ENCODE measurements at places on chromosomes 11 and 22. TPM values are rescaled to one million over a fixed set of nuclear protein-coding genes. Genes with fewer than 3 reads are reported as not detected.

DNA sequence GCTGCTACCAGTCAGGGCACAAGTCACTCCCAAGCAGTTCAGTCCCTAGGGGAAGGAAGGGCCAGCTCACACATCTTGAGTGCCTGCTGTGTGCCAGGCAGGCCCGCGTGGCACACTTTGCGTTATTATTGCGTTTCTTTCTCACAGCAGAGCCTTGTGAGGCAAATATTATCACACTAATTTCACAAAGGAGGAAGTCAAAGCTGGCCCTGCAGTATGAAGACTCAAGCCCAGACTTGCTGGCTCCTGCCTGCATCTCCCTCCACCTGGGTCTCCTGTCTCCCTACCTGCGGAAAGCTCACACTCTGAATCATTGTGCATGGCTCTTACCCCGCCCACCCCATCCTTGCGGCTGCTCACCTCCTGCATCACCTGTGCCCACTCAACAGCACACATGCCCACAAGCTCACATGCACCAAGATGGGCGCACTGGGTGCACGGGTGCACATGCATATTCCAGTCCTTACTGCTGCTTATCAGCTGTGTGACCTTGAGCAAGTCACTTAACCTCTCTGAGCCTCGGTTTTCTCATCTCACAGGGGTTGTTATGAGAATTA, 31.7 kb upstream of the P2RY2 start:
- no peak overlapping the region for H3K4me3 ChIP-seq
- H3K36me3 ChIP-seq = no peaks in the 10 kb centered on the region
- no peaks in the 10 kb centered on the region for H3K4me1 ChIP-seq
- H3K27ac ChIP-seq = no peak overlapping the region
- no peaks in the 10 kb centered on the region for H3K27me3 ChIP-seq

DNA sequence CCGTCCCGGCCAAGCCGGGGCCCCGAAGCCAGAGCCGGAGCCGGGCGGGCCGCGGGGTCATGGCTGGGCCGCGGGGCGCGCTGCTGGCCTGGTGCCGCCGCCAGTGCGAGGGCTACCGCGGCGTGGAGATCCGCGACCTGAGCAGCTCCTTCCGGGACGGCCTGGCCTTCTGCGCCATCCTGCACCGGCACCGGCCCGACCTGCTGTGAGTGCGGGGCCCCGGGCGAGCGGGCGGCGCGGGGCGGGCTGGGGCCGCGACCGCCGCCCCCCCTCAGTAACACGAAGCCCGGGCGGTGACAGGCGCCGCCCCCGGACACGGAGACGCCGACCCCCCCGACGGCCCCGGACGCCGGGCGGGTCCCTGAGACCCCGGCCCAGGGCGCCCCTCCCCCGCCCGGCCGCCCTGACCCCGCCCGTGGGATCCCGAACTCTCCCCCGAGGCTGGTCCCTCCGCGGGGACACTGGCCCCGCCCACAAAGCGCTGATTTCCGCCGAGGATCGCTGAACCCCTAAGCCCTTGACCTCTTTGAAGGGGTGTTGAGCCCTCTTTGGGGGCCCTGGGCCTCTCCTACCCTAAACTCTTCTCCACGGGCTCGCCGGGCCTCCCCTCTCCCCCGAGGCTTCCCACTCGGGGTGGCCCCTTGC, 389 bp downstream of the MICALL1 start:
- H3K27ac ChIP-seq = no peak overlapping the region
- peaks cover 27% of the 10 kb centered on the region for H3K4me1 ChIP-seq
- peak overlapping the region; percentile 75 for H3K4me3 ChIP-seq
- DNase-seq = peak; percentile 67
- no peaks in the 10 kb centered on the region for H3K27me3 ChIP-seq
- no peaks in the 10 kb centered on the region for H3K36me3 ChIP-seq

DNA sequence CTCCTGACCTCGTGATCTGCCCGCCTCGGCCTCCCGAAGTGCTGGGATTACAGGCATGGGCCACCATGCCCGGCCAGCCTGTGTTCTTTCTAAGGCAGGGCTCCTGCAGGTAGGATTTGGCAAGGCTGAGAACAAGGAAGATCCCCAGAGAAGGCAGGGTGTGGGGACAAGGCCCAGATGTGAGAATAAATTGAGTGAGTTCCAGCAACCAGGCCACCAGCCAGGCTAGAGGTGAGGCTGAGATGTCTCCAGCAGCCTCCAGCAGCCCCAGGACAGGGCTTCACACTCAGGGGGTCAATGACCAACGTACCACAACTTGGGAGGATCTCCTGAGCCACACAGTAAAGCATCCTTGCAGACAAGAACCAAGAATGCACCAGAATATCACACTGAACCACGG, 75.1 kb downstream of the BUD13 start:
- H3K36me3 ChIP-seq = no peaks in the 10 kb centered on the region
- no peak for DNase-seq
- no peaks in the 10 kb centered on the region for H3K27me3 ChIP-seq
- H3K27ac ChIP-seq = no peak overlapping the region
- H3K4me1 ChIP-seq = peaks cover 11% of the 10 kb centered on the region

GRCh38 chr11:114307524-114308203, 11.5 kb downstream of the NNMT start:
- H3K27me3 ChIP-seq = no peaks in the 10 kb centered on the region
- no peak overlapping the region for H3K4me3 ChIP-seq
- no peaks in the 10 kb centered on the region for H3K4me1 ChIP-seq
- no peaks in the 10 kb centered on the region for H3K36me3 ChIP-seq
- H3K27ac ChIP-seq = no peak overlapping the region

GRCh38 chr11:76041208-76041607, 165.1 kb downstream of the WNT11 start:
- no peak overlapping the region for H3K4me3 ChIP-seq
- no peaks in the 10 kb centered on the region for H3K36me3 ChIP-seq
- H3K4me1 ChIP-seq = 0 out of 2 replicates have a peak, but pooled peaks cover 4% of the 10 kb centered on the region
- no peaks in the 10 kb centered on the region for H3K27me3 ChIP-seq
- no peak overlapping the region for H3K27ac ChIP-seq

DNA sequence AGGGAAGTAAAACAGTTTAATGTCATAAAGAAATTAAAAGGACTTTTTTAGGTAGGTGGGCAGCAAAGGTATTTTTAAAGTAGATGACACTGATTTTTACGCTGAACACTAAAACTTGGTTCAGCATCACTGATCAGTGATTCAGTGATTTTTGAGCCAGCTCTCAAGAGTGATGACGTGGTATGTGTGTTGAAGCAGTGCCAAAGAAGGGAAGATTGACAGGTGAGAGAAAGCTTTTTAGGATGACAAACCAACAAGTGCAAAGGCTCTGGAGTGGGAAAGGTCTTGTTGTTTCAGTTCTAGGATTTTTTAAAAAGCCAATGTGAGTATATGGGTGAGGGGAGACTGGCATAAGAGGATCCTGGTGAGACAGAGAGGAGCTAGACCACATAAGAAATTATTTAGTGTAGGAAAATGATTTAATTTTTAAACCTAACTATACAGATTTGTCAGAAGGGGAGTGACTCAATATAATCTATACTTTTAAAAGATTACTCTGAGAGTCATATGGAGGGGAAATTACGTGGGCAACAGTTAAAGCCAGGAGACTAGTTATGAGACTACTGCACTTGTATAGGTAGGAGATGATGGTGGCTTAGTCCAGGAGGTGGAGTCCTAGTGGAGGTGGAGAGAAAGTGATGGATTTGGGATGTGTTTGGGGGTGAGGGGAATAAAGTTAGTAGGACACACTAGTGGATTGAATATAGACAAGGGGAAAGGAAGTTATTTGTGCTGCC, 17.6 kb upstream of the CALCB start:
- no peak for DNase-seq
- H3K27me3 ChIP-seq = no peaks in the 10 kb centered on the region
- no peak overlapping the region for H3K27ac ChIP-seq
- no peaks in the 10 kb centered on the region for H3K36me3 ChIP-seq

DNA sequence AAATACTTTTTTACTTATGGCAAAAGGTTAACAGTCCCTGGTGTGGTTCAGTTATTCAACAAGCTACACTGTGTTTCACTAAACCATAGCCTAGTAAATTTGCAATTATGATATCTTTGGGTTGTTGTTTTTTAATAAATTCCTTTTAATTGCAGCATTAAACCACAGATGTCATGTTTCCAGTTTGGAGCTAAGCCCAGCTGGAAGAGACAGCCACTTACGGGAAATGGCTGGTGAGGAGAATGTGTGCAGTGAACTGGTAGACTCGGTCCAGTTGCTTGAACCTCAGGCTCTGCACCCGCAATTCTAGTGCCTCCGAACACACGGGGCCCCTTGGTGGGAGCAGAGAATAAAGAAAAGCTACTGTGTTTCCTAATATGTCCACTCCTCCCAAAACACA, 70.8 kb downstream of the WNT11 start:
- H3K27me3 ChIP-seq = no peaks in the 10 kb centered on the region
- no peak overlapping the region for H3K27ac ChIP-seq
- H3K36me3 ChIP-seq = no peaks in the 10 kb centered on the region
- H3K4me1 ChIP-seq = no peaks in the 10 kb centered on the region

DNA sequence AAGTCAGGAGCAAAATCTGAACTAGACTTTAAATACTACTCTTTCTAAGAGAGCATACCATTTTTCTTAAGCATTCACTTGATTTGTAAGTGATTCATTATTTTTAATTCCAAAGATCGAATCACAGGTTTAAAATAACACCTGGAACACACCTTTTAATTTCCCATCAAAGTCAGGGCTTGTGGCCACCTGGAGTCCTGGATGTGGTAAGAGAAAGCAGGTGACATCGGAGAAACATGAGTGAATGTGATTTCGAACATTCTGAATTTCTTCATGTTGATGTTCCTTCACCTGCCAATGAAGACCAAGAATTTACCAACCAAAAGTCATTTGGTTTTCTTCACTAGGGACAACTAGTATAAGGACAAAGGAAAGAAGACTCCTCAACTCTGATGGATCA, 28.0 kb downstream of the ATL3 start:
- no peak overlapping the region for H3K4me3 ChIP-seq
- no peak for DNase-seq
- no peaks in the 10 kb centered on the region for H3K27me3 ChIP-seq

DNA sequence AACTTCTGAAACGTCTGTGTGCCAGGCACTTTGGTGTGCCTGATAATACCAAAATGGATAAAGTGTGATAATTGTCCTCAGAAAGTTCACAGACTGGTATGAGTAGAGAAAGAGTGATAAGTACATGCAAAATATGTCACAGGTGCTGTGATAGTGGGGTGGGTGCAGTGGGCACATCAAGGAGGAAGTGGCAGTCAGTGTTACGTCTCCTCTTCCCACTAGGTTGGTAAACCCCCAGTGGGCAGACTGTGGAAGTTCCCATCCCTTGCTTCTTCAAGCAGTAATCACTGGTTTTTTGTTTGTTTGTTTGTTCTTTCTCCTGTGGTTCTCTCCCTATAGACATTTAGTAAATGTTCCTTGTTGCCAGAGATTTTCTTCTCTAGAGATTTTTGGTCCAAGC, 5.4 kb downstream of the RNF121 start:
- H3K27ac ChIP-seq = no peak overlapping the region
- peaks cover 8% of the 10 kb centered on the region for H3K4me1 ChIP-seq
- H3K4me3 ChIP-seq = no peak overlapping the region

- no peak overlapping the region for H3K4me3 ChIP-seq
- no peak for DNase-seq
- no peak overlapping the region for H3K27ac ChIP-seq
- no peaks in the 10 kb centered on the region for H3K27me3 ChIP-seq
Measured at GRCh38 chr11:64611869-64612646, 21.0 kb downstream of the SLC22A12 start.

GRCh38 chr11:117094776-117095175, 3.5 kb downstream of the SIK3 start:
- H3K27me3 ChIP-seq = no peaks in the 10 kb centered on the region
- H3K4me3 ChIP-seq = no peak overlapping the region
- H3K36me3 ChIP-seq = no peaks in the 10 kb centered on the region
- H3K4me1 ChIP-seq = peaks cover 23% of the 10 kb centered on the region
- no peak overlapping the region for H3K27ac ChIP-seq
- DNase-seq = peak; percentile 34

The UBQLNL gene
- 0.35 TPM for total RNA-seq

The TSSK2 gene
- not detected for total RNA-seq

The PHLDA2 gene
- total RNA-seq = not detected

The BCL2L13 gene
- total RNA-seq = 29.7 TPM

Measured in GM23338 (cell line).